ENCODE measurements at places on chromosomes 13 and 19. TPM values are rescaled to one million over a fixed set of nuclear protein-coding genes. Genes with fewer than 3 reads are reported as not detected.

Gene ZNF547
- 4.3 TPM for total RNA-seq

Gene CYP2A6
- not detected for total RNA-seq

Gene RANBP3
- total RNA-seq, result 73.9 TPM

Gene ZNF211
- total RNA-seq, result 13.5 TPM

Gene LIPE
- total RNA-seq, result 1.7 TPM

Gene PGLYRP1
- not detected for total RNA-seq

Gene ZNF492
- 0.67 TPM for total RNA-seq

Gene SLC25A41
- not detected for total RNA-seq

Gene CABP5
- not detected for total RNA-seq

Gene ARID3A
- total RNA-seq, result 17.4 TPM

Gene NEK5
- total RNA-seq, result 0.11 TPM

Gene MTUS2
- 0.16 TPM for total RNA-seq

Gene SCEL
- 0.17 TPM for total RNA-seq

Gene CCDC8
- 94.6 TPM for total RNA-seq

Gene GPC6
- total RNA-seq, result 5.5 TPM

Gene POSTN
- total RNA-seq, result 20.0 TPM

Gene ZNF444
- 21.6 TPM for total RNA-seq

Gene SLITRK6
- total RNA-seq, result 20.3 TPM

Gene HCST
- total RNA-seq, result 0.83 TPM

Gene TMC4
- 41.0 TPM for total RNA-seq

Gene ADGRE2
- total RNA-seq, result 4.8 TPM

Gene OR10H2
- not detected for total RNA-seq

Gene ARMC6
- total RNA-seq, result 30.5 TPM

Gene FGF21
- not detected for total RNA-seq

Gene PRR22
- total RNA-seq, result 6.0 TPM

Gene STARD13
- 13.3 TPM for total RNA-seq

Gene NAPA
- total RNA-seq, result 46.0 TPM

Gene NCAN
- total RNA-seq, result not detected

Gene EGLN2
- 76.4 TPM for total RNA-seq

Gene MCF2L
- 0.33 TPM for total RNA-seq

Gene ZNF559
- total RNA-seq, result 12.8 TPM

Gene ITGBL1
- total RNA-seq, result 16.7 TPM

Gene FLT3
- not detected for total RNA-seq

Gene FAAP24
- total RNA-seq, result 6.4 TPM

Gene CEACAM21
- total RNA-seq, result not detected

Gene TEX29
- total RNA-seq, result not detected

Gene MEIOSIN
- total RNA-seq, result not detected

Gene ZNF132
- 3.7 TPM for total RNA-seq

Measured in mammary epithelial cell (primary cell).